ENCODE measurements at places on chromosomes 6 and 20.

DNA sequence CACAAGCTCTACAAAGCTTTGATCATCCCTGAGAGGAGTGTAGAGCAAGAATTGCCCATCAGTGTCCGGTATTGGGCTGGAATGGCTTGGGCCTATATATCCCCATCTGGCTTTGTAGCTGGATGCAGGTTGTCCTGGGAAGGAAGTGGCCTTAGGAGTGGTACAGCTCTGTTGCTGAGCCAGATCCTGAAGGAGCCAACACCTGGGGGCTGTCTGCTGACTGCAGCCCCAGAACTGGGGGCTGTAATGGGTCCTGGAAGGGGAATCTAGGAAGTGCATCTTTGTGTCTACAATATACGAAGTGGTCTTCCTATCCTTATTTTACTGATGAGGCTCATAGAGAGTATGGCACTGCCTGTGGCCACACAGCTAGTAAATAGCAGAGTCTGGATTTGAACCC lies 145.9 kb downstream of the CDC5L start:
- no peak for DNase-seq

DNA sequence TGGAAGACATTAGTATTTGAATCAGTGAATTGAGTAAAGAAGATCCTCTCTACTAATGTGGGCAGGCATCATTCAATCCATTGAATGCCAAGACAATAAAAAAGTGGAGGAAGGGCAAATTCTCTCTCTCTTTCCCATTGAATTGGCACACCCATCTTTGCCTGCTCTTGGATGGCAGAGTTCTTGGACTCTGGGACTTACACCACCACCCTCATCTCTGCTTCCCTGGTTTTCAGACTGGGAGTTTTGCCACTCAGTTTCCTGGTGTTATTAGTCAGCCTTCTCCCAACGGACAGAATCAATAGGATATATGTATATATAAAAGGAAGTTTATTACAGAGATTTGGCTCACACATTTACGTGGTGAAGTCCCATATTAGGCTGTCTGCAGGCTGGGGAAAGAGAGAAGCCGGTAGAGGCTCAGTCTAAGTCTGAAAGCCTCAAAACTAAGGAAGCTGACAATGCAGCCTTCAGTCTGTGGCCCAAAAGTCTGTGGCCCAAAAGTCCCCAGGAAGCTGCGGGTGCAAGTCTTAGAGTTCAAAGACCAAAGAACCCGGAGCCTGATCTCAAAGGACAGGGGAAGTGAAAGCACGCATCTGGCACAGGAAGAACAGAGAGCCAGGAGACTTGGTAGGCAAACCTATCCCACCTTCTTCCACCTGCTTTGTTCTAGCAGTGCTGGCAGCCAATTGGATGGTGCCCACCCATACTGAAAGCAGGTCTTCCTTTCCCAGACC lies 64.4 kb downstream of the SMPDL3A start:
- DNase-seq, result no peak

- DNase-seq, result no peak
Measured at GRCh38 chr20:48214601-48215000, 429.3 kb upstream of the SULF2 start.

DNA sequence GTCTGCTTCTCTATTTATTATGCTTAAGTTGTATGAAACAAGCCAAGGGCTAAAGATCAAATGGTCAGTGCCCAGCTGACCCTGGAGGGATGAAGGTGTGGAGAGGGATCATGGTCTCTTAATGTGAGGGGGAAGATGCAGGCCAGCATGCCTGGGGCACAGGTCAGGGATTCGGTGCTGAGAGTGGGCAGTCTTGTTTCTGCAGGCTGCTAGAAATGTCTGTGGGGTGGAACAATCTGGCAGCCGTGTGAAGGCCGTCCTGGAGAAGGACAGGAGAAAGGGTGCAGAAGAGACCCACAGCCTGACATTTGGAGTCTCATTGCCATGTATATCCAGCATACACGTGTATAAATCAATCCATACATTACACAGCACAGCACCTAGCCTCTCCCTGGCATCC lies 258.3 kb upstream of the MOCS1 start:
- no peak for DNase-seq

- DNase-seq, result no peak
Measured at GRCh38 chr6:160162030-160162566, 40.5 kb downstream of the SLC22A1 start.

DNA sequence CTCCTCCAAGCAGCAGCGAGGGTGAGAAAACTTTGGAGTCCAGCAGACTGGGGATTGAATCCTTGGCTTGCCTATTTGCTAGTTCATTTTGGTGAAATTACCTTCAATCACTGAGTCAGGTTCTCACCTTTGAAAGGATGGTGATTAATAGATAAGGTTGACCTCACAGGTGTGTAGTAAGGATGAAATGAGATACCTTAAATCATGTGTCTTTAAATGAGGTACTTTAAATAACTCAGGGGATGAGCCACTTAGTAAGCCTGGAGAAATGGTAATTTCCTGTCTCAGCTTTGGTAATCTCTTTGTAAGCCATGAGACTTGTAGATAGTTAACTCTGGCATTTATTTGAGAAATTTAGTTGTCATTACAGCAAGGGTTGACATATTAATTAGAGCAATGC lies 70.2 kb downstream of the TULP4 start:
- no peak for DNase-seq

DNA sequence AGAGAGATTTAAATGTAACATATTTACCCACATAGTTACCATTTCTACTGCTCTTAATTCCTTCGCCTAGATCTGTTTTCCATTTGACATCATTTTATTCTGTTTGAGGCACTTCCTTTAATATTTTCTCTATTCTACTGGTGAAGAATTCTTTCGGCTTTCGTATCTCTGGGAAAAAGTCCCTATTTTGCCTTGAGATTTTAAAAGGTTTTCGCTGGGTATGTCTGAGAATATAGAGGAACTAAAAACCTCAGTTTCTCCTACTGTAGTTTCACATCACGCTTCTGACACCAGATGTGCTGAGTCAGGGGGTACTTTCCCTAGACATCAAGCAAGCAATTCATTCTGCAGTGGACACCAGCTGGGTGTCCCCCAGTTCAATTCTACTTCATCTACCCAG lies 61.7 kb downstream of the E2F3 start:
- DNase-seq, result no peak

DNA sequence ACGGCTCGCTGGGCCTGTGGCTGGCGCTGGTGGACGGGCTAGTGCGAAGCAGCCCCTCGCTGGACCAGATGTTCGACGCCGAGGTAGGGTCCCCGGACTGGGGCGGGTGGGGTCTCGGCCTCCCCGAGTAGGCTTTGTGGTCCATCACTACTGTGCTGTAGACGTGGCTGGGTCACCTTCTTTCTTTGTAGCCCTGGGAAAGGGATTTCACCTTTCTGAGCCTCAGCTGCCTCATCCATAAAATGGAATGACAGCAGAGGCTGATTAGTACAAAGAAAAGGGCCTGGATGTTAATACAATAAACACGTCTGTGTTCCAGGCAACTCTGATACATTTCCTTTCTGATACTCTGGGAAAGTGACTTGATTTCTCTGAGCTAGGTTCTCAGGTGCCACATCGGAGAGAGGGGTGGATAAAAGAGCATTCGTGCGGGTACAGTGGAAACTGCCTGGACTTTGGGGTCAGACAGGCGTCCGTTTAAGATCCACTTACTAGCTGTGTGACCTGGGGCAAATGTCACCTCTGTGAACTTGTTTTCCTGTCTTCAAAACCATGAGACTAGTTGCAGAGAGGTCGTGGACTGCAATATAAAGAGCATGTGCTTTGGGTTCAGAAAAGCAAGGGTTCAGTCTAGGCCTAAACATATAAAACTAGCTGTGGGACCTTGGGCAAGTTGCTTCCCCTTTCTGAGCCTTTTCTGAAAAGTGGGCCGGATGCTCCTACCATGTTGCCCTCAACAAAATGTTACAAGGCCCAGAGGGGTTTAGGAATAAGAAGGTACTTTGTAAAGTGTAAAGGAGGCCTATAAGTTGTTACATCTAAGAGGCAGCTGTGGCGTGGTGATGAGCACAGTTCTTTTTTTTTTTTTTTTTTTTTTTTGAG lies 896 bp downstream of the SYS1 start:
- no peak for DNase-seq

DNA sequence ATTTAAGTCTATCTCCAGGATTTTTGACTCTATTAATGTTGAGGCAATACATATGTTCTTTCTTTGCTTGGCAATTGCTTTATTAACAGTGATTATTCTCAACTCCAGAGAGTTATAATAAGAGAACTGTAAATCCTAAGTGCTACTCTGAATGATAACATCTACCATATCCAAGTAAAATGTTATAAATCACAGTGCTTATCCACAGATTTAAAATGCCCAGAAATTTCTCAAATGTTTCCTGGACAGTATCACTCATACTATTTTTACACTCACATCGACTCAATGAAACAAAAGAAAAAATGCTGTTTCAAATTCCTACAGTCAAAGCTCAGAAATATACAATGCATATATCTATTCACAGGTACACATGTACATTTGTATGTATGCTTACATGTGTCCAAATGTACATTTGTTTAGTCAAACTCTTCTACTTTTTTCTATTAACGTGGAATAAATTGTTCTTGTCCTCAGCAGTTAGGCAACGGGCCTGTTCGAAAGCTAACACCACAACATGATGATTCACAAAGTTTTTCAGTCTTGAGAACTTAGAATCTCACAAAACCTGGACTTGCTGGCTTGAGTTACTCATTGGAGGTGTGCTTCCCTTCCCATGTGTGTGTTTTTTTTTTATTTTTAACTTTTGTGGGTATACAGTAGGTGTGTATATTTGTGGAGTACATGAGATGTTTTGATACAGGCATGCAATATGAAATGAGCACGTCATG lies 193.0 kb downstream of the GJA10 start:
- DNase-seq, result no peak

- DNase-seq, result peak; percentile 67
Measured at GRCh38 chr20:63739130-63740069, at the start of gene SLC2A4RG. Gene SLC2A4RG (plus strand): TSS chr20:63739776. CDS start chr20:63739913, 137 bp downstream.

- no peak for DNase-seq
Measured at GRCh38 chr20:420166-420620, 12.1 kb downstream of the RBCK1 start.

DNA sequence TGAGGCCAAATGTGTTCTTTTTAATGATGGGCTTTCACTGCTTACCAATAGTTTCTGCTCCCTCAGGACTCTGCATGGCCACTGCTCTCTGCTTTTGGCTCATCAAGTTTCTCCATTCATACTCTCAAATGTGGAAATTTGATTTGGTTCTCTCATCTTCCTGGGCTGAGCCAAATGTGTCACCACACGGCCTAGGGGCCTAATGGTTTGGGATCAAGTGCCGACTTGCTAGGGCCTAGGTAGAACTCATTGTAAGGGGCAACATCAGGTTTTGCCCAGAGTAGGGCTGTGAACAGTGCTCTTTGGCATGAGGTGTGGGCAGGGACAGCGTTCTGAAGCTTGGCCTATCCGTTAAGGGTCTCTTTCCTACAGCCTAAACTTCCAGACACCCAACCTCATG lies 3.9 kb upstream of the MRPS10 start:
- DNase-seq, result no peak
